ENCODE measurements at places on chromosomes 3 and 15.

- no peak for DNase-seq
- H3K4me3 ChIP-seq: no peak overlapping the region
- peaks cover 4% of the 10 kb centered on the region for H3K4me1 ChIP-seq
- no peak overlapping the region for H3K27ac ChIP-seq
- no peaks in the 10 kb centered on the region for H3K27me3 ChIP-seq
Measured at GRCh38 chr3:150775001-150775599, 12.1 kb upstream of the SIAH2 start.

- no peak overlapping the region for H3K4me3 ChIP-seq
- H3K27ac ChIP-seq: no peak overlapping the region
- H3K27me3 ChIP-seq: peaks cover 3% of the 10 kb centered on the region
- no peaks in the 10 kb centered on the region for H3K4me1 ChIP-seq
- no peaks in the 10 kb centered on the region for H3K36me3 ChIP-seq
Measured at GRCh38 chr15:60745469-60746061, 266.6 kb upstream of the ICE2 start.

- H3K4me3 ChIP-seq: no peak overlapping the region
- no peaks in the 10 kb centered on the region for H3K27me3 ChIP-seq
- H3K36me3 ChIP-seq: no peaks in the 10 kb centered on the region
- no peaks in the 10 kb centered on the region for H3K4me1 ChIP-seq
- peak; percentile 67 for DNase-seq
Measured at GRCh38 chr3:9715764-9716437, 12.3 kb downstream of the CPNE9 start.

- H3K4me3 ChIP-seq: no peak overlapping the region
- H3K4me1 ChIP-seq: peaks cover 28% of the 10 kb centered on the region
- no peak for DNase-seq
- H3K27me3 ChIP-seq: no peaks in the 10 kb centered on the region
- no peak overlapping the region for H3K27ac ChIP-seq
Measured at GRCh38 chr3:195201295-195201694, 69.7 kb downstream of the XXYLT1 start.

DNA sequence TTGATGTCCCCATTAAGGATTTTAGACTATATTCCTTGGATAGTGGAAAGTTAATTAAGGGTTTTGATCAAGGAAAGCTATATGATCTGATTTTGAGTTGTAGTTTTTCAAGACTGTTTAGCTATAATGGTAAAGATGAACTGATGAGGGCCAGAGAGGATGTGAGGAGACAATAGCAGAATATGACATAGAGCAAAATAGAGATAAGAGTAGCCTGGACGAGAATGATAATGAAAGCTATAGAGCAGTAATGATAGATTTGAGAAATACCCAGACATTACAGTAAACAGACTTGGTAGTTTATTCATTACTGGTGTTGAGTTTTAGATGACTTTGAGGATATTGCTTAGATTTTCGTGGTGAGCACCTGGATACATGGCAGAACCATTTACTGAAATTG lies 3.8 kb downstream of the SUCNR1 start:
- no peak for DNase-seq
- H3K4me1 ChIP-seq: no peaks in the 10 kb centered on the region
- H3K36me3 ChIP-seq: no peaks in the 10 kb centered on the region
- H3K27ac ChIP-seq: no peak overlapping the region

DNA sequence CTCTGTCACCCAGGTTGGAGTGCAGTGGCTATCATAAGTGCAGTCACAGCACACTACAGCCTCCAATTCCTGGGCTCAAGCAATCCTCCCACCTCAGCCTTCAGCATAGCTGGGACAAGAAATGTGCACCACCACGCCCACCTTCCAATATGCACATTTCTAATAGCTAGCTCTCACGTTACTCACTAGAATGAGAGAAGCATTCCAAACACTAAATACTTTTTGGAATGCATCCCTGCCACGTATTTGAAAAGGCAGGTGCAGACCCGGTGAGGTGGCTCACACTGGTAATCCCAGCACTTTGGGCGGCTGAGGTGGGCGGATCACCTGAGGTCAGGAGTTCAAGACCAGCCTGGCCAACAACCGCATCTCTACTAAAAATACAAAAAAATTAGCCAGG lies 7.6 kb upstream of the TCF12 start:
- H3K4me3 ChIP-seq: no peak overlapping the region
- no peaks in the 10 kb centered on the region for H3K36me3 ChIP-seq
- no peaks in the 10 kb centered on the region for H3K27me3 ChIP-seq

GRCh38 chr15:63792584-63792983 lies 41.2 kb downstream of the HERC1 start:
- no peaks in the 10 kb centered on the region for H3K27me3 ChIP-seq
- peaks cover 13% of the 10 kb centered on the region for H3K4me1 ChIP-seq
- no peak overlapping the region for H3K4me3 ChIP-seq
- DNase-seq: no peak

- H3K4me3 ChIP-seq: no peak overlapping the region
- H3K4me1 ChIP-seq: peaks cover 19% of the 10 kb centered on the region
- H3K36me3 ChIP-seq: peaks cover 68% of the 10 kb centered on the region
- peak overlapping the region; percentile 11 for H3K27ac ChIP-seq
Measured at GRCh38 chr15:79314811-79315210, 3.9 kb downstream of the TMED3 start.

GRCh38 chr3:142987707-142988106 lies 13.7 kb upstream of the U2SURP start:
- H3K36me3 ChIP-seq: no peaks in the 10 kb centered on the region
- DNase-seq: no peak
- no peaks in the 10 kb centered on the region for H3K4me1 ChIP-seq
- H3K27me3 ChIP-seq: no peaks in the 10 kb centered on the region

GRCh38 chr3:183497313-183497712 lies 58.2 kb downstream of the KLHL6 start:
- no peak overlapping the region for H3K27ac ChIP-seq
- H3K4me1 ChIP-seq: no peaks in the 10 kb centered on the region
- no peaks in the 10 kb centered on the region for H3K27me3 ChIP-seq

DNA sequence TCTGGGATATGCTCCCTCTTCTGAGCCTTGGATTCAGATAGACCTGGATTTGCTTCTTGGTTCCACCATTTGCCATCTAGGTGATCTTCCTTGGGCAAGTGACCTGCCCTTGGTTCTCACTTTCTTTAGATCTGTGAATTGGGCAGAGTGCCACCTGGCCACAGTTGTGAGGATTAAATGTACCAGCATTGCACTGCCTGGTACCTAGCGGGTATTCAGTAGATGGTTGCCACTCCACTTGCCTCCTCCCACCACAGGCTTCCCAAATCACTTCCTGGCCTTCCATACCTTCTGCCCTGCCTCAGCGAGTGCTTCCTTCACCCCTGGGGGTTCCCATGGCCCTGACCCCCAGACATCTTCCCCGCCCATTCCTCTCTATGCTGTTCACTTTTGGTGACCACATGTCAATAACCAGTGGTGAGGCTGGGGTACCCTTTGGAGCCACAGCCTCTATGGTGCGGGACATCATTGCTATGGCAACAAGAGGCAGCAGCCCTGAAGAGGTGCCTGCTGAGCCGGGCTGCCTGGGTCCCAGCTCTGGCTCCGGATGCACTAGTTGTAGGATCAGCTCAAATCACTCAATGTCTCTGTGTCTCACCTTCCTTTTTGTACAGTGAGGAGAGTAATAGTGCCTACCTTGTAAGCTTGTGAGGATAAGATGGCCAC lies 40.5 kb downstream of the CMTM7 start:
- no peaks in the 10 kb centered on the region for H3K36me3 ChIP-seq
- DNase-seq: no peak
- H3K27ac ChIP-seq: no peak overlapping the region
- H3K4me3 ChIP-seq: no peak overlapping the region
- H3K27me3 ChIP-seq: no peaks in the 10 kb centered on the region

GRCh38 chr15:100780208-100780800 lies 99.3 kb upstream of the ALDH1A3 start:
- H3K27me3 ChIP-seq: no peaks in the 10 kb centered on the region
- DNase-seq: no peak
- no peak overlapping the region for H3K4me3 ChIP-seq
- H3K27ac ChIP-seq: no peak overlapping the region
- no peaks in the 10 kb centered on the region for H3K36me3 ChIP-seq
- H3K4me1 ChIP-seq: no peaks in the 10 kb centered on the region

DNA sequence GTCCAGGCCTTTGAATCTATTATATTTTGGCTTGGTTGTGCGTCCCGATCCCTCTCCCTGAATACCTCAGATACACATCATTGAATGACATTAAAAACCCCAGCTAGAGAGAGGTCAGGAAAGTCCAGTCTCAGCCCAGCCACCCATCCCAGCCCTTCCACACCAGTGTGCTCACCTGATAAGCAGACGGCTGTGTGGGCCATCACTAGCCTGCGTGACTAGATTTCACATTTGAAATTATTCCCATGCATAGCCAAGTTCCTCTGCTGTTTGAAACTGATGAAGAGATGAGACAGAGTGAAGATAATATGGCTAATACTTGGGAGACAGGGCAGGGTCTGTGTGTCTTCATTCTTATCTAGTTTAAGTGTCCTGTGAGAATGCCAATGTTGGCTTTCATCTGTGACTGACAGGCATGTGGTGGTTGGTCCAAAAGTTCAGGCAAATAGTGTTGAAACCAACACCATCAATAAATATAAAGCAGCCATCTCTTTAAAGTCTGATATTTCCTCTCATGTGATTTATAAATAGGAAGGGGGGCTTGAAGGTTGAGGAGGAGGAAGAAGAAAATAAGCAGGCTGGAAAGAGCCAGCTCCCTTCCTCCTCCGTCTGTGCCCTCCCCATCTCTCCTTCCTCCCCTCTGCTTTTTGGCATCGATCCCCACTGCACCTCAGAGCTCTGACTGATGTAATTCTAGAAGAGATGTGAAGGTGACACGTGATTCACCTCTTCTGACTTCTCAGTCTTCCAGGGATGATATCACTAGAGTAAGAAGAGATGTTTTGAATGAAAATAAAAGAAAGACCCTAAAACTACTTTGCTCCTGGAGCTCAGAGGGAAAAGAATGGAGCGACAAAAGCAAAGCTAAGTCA lies 5.1 kb downstream of the FAM43A start:
- H3K4me3 ChIP-seq: no peak overlapping the region
- DNase-seq: no peak
- H3K4me1 ChIP-seq: peaks cover 14% of the 10 kb centered on the region
- no peak overlapping the region for H3K27ac ChIP-seq
- peaks cover 8% of the 10 kb centered on the region for H3K27me3 ChIP-seq

- peak overlapping the region; percentile 33 for H3K27ac ChIP-seq
- no peak overlapping the region for H3K4me3 ChIP-seq
- H3K27me3 ChIP-seq: no peaks in the 10 kb centered on the region
- peaks cover 10% of the 10 kb centered on the region for H3K36me3 ChIP-seq
- no peak for DNase-seq
Measured at GRCh38 chr3:101643861-101644613, 32.9 kb downstream of the ZBTB11 start.

GRCh38 chr15:101071651-101072050 lies 152.5 kb downstream of the LRRK1 start:
- peak; percentile 49 for DNase-seq
- H3K27me3 ChIP-seq: no peaks in the 10 kb centered on the region
- H3K27ac ChIP-seq: peak overlapping the region; percentile 81

Measured in RWPE2 (cell line).